ENCODE measurements at places on chromosomes 12 and 14.

GRCh38 chr14:31261859-31262731 is 54.5 kb upstream of the HECTD1 start:
- no peaks in the 10 kb centered on the region for H3K27me3 ChIP-seq
- H3K4me3 ChIP-seq: no peak overlapping the region
- H3K4me1 ChIP-seq: peaks cover 4% of the 10 kb centered on the region
- H3K27ac ChIP-seq: no peak overlapping the region
- DNase-seq: no peak

DNA sequence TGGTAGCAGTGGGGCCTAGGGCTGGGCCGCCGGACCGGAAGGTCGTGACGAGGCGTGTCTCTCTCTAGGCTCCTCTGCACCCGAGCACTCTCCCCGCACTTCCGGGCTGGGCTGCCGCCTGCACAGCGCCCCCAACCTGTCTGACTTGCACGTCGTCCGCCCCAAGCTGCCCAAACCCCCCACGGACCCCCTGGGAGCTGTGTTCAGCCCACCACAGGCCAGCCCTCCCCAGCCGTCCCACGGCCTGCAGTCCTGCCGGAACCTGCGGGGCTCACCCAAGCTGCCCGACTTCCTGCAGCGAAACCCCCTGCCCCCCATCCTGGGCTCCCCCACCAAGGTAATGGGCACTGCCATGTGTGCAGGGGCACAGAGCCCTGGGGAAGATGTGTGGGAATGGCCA is 13.3 kb upstream of the PUS1 start:
- H3K27ac ChIP-seq: no peak overlapping the region
- H3K4me1 ChIP-seq: no peaks in the 10 kb centered on the region
- no peaks in the 10 kb centered on the region for H3K27me3 ChIP-seq
- H3K36me3 ChIP-seq: peaks cover 64% of the 10 kb centered on the region
- no peak overlapping the region for H3K4me3 ChIP-seq

GRCh38 chr14:51884086-51884927 is 23.9 kb downstream of the GNG2 start:
- no peak overlapping the region for H3K27ac ChIP-seq
- no peak overlapping the region for H3K4me3 ChIP-seq
- no peaks in the 10 kb centered on the region for H3K36me3 ChIP-seq
- DNase-seq: no peak

- no peak overlapping the region for H3K27ac ChIP-seq
- H3K27me3 ChIP-seq: no peaks in the 10 kb centered on the region
- no peak for DNase-seq
- H3K4me1 ChIP-seq: 0 out of 2 replicates have a peak, but pooled peaks cover 4% of the 10 kb centered on the region
Measured at GRCh38 chr12:127810041-127810440, 456.9 kb upstream of the TMEM132C start.

DNA sequence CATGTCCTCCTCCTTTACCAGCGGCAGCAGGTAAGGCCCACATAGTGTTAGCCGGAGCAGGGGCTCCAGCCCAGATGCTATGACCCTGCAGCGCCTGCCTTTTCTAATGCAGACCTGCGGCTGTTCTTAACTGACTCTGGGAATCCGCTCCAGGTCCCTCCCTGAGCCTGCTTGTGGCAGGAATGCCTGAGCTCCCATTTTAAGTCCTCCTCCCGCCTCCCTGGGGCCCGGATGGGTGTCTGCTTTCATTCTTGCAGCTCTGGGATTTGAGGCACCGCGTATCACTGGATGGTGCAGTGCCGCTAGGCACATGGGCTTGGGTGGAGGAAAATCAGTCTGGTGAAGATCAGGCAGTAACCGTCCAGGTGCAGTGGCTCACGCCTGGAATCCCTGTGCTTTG is 7.6 kb downstream of the TSPAN9 start:
- H3K27ac ChIP-seq: no peak overlapping the region
- H3K4me1 ChIP-seq: peaks cover 8% of the 10 kb centered on the region
- DNase-seq: peak; percentile 65

- no peak overlapping the region for H3K27ac ChIP-seq
- no peak for DNase-seq
- H3K4me1 ChIP-seq: no peaks in the 10 kb centered on the region
Measured at GRCh38 chr12:98352835-98353234, 162.6 kb upstream of the TMPO start.

- H3K27me3 ChIP-seq: no peaks in the 10 kb centered on the region
- H3K27ac ChIP-seq: no peak overlapping the region
- H3K36me3 ChIP-seq: no peaks in the 10 kb centered on the region
- no peaks in the 10 kb centered on the region for H3K4me1 ChIP-seq
- H3K4me3 ChIP-seq: no peak overlapping the region
Measured at GRCh38 chr12:113276946-113277500, 55.8 kb downstream of the TPCN1 start.

Data from H1 (cell line).